Putamen (tissue), 1 donor: ENCODE measurements at places on chromosomes 12 and 14.

DNA sequence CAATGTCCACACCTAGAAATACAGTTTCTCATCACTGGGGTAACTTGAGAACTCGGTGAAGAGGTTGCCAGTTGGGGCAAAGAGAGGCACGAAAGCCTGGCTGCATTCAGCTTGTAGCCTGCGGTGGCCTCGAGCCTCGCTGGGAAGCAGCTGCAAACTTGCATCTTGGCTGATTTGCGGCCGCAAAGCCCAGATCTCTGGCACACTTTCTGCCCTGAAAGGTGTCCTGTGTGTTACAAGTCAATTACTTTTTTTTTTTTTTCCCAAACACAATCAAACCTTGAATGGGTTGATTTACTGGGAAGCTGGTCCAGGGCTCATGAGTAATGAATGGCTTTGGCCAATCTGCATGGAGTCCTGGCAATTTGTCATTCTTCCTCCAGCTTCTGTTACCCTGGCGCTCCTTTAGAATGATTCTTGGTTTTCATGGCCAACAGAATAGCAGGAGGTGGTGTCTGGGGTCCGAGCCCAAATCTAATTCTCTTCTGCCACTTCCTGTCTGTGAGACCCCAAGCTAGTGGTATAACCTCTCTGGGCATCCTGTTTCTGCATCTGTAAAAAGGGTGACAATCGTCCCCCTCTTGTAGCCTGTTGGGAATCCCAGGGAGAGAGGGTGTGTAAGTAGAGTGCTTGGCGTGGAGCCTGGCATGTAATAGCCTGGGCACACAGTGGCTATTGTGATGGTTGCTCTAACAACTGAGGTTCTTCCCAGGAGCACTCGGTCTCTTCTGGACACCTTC is 6.7 kb downstream of the BCL7A start:
- DNase-seq = peak; percentile 32

- DNase-seq = no peak
Measured at GRCh38 chr14:75312341-75312740, 33.7 kb downstream of the FOS start.

GRCh38 chr12:44317651-44318126 is 481.8 kb downstream of the TMEM117 start:
- DNase-seq = no peak

DNA sequence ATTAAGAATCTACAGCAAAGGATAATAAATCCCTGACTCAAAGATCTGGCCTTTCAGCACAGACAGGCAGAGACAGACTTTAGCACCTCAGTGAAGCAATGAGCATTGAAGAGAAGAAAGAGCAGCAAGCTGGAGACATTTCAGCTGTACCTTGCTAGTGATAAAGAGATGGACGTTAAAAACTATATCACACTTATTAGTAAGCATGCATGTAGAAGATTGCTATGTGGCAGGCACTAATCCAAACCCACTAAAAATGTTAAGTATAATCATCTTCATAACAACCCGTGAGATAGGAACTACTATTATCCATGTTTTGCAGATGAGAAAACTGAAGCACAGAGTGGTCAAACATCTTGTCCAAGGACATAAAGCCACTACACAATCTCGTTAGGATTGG is 1538.3 kb upstream of the FLRT2 start:
- no peak for DNase-seq
